ENCODE measurements at places on chromosomes 6 and 20.

DNA sequence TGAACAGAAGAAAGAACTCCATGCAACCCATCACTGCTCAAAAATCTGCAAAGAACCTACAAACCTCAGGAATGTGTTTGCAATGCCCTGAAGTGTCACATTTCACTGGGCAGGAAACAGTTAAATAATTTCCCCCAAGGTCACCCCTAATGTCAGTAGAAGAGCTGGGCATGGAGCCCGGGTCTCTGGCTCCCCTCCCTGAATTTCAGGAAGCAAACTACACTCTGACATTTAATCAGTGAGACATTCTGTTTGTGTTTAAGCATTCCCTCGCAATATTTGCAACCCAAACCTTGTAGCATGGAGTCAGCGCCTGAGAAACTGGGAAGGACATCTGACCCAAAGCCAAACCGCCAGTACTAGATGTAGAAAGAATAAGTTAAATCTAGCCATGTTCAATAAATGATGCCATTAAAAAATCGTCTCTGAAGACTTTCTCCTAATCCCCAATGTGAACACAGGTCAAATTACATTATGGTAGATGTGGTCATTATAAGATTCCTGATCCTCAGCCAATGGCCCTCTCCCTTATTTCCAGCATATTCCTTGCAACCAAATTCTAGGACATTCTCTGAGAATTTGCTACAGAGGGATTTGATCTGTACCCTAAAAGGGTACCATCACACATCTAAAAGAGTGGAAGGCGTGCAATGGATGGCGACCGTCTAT is 91.2 kb upstream of the ADTRP start:
- no peak for DNase-seq

DNA sequence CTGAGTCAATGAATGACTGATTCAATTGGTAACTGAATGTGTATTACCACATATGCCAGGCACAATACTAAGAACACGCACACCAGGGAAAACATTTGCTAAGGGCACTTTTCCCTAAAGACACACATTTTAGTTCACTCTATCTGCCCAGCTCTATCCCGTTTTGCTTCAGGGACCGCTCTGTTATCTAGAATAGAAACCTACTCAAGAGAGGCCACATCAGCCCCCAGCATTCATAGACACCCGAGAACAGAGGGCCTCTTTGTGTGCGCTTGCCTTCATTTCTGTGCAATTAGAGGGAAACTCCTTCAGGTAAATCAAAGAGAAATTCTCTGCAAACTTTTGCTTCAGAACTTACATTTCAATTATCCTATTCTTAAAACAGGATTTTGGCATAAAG is 50.3 kb downstream of the DZANK1 start:
- DNase-seq = no peak

- no peak for DNase-seq
These were observed 212.4 kb downstream of the SYNDIG1 start for GRCh38 chr20:24681634-24682495.

DNA sequence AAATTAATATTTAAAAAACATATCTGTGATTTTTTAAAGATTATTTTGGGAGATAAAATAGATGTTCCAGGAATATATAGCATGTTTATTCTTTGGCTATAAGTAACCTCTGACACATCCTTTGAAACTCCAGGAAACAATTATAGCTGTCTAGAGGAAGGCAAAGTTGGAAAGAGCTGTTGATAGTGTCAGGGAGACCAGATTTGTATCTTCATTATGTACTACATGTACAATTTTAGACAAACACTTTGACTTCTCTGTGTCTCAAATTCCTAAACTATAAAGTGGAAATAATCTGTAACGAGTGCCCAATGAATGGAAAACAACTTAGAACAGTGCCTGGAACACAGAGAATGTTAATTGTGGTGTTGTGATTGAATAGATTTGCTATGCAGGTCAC is 25.6 kb upstream of the ADGRG6 start:
- DNase-seq = no peak

DNA sequence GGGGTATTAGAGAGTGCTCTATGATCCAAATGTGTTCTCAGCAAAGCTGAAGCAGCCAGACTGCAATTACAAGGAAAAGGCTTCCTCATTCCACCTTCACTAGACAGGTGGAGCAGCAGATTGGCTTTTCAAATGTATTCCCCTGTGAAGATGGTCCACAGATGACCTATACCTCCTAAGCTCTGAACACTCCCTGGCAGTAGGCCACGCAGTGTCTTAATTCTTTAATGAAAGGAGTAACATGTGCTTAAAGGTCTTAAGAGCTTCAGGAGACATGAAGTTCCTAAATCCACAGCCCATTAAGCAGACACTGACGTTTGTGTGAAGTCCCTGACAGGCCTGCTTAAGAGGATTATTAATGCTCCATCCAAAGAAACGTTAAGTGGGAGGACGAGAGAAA is 138.9 kb upstream of the NUP153 start:
- DNase-seq = no peak

GRCh38 chr6:112087916-112088315 is 525 bp downstream of the FAM229B start:
- no peak for DNase-seq

- DNase-seq = no peak
These were observed 79.5 kb downstream of the EZR start for GRCh38 chr6:158739673-158740072.

GRCh38 chr6:144352331-144352730 is 67.2 kb downstream of the UTRN start:
- no peak for DNase-seq

GRCh38 chr6:55668591-55668990 is 89.6 kb upstream of the HMGCLL1 start:
- no peak for DNase-seq

- DNase-seq = no peak
These were observed 111.5 kb downstream of the KHDRBS2 start for GRCh38 chr6:62174548-62174947.

DNA sequence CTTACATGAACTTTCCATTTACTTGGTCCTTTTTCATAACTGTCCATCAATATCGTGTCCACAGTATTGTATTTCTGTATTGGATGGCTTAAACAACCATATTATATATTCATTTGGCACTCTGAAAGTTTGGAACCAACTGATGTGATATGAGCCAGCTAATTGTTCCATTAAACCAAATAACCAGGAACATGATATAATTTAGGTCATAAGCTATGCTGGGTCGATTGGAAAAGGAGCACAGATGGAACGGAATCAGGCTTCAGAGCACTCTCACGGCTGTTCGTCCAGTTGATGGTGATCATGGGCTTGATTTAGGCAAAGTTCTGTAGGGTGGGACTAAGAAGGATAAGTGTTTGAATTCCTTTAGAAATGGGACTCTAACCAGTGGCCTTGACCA is 142.7 kb downstream of the DNAH8 start:
- no peak for DNase-seq

GRCh38 chr6:69601132-69601531 is 195.7 kb downstream of the LMBRD1 start:
- no peak for DNase-seq

DNA sequence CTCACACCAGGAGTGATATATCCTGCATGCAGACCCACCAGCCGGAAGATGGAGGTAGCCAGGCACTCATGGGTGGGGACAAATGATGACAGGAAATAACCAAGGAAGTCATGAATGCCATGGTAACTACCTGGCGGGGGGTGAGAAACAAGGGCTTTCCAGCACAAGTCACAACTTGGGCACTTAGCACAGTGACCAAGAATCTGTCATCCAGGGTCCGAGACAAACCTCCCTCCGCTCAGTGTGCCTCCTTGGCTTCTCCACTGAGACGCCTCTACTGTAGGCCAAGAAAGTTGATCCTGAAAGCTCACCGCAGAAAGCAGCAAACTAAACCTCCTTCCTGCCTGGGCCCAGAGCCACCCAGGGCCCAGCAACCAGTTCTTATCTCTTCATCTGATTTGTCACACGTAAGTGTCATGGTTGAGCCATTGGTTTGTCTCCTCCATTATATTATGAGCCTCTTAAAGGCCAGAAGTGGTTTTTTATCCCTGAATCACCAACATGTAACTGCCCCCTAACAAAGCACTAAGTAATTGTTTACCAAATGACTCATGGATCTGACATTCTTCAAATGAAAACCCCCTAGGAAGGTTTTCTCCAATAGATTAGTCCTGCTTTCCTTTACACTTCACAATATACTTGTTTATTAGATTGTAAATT is 84.3 kb upstream of the TAB2 start:
- DNase-seq = no peak

DNA sequence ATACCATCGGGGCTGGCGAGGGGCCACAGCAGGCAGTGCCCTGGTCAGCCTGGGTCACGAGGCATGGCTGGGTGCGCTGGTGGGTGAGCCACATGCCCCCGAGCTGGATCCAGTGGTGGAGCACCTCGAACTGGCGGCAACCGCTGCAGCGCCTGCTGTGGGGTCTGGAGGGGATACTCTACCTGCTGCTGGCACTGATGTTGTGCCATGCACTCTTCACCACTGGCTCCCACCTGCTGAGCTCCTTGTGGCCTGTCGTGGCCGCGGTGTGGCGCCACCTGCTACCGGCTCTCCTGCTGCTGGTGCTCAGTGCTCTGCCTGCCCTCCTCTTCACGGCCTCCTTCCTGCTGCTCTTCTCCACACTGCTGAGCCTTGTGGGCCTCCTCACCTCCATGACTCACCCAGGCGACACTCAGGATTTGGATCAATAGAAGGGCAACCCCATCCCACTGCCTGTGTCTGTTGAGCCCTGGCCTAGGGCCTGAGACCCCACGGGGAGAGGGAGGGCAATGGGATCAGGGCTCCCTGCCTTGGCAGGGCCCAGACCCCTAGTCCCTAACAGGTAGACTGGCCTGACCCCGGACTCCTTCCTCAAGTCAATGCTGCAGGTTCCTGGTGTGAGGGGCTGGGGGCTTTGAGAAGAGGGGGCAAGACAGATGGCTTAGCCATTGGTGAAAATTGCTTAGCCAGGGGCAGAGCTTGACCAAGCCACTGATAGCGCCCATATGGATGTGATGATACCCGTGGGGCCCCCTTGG is 598 bp downstream of the TMEM239 start:
- no peak for DNase-seq

Measured in dorsolateral prefrontal cortex (tissue), 122 donors.